C1 segment of cervical spinal cord (tissue), 14 donors: ENCODE measurements at places on chromosomes 7 and 10.

GRCh38 chr7:15209429-15209828 is 306.9 kb upstream of the DGKB start:
- DNase-seq = no peak

DNA sequence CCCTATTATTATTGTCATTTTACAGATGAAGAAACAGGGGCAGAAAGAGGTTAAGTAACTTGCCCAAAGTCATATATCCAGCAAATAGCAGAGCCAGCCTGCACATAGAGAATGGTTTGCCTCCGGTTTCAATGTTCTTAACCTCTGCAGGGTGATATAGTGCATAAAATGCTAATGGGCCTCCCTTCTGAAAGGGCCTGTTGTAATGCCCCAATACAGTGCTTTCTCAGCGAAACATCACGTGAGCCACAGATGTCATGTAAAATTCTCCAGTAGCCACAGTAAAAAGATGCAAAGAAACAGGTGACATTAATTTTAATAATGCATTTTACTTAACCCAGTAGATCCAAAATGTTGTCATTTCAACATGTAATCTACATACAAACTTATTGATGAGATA is 38.1 kb downstream of the LRGUK start:
- DNase-seq = no peak

DNA sequence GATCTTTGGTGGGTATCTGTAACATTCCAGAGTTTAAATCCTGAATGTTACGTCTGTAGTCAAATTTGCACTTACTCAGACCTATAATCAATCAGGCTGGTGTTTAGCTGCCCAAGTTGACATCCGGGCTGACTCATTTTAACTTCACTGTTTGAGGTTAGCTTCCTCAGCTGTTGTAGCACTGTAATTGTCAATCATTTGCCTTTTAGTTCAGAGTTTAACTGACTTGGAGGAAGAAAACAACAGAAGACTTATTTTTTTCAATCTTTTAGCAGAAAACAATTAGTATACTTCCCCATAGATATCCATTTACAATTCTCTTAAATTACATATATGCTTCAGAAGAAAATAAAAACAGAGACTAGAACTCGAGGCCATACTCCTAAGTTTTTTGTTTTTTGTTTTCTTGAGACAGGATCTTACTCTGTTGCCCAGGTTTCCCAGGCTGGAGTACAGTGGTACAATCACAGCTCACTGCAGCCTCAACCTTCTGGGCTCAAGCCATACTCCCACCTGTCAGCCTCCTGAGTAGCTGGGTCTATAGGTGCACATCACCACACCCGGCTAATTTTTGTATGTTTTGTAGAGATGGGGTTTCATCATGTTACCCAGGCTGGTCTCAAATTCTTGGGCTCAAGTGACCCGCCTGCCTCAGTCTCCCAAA is 38.5 kb upstream of the LRRC17 start:
- DNase-seq = no peak

DNA sequence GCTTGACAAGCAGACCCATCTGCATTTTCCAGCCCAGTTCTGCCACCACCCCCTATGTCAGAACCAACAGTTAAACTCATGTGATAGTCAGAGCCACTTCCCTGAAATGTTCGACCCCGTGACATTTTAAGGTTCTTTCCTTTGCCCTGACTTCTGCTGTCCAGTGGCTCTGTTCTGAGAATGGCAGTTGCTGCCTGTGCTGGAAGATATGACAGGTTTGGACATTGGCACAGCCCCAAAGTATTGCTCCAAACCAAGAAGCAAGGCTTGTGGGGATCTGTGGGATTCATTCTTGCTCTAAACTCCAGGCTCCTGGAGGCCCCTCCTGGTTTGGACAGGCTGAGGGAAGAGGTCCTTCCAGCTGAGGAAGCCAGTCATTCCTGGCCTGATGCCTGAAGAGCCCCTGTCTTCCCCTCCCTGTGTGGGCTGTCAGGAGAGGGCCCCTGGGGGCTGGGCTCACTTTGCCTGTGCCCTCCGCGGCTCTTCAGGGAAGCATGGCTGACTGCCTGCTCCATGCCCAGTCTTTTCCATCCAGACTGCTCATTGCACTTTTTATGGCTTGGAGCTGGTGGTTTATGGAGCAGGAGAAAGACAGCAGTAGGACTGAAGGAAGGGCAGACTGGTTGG is 138.0 kb downstream of the CDH23 start:
- no peak for DNase-seq

DNA sequence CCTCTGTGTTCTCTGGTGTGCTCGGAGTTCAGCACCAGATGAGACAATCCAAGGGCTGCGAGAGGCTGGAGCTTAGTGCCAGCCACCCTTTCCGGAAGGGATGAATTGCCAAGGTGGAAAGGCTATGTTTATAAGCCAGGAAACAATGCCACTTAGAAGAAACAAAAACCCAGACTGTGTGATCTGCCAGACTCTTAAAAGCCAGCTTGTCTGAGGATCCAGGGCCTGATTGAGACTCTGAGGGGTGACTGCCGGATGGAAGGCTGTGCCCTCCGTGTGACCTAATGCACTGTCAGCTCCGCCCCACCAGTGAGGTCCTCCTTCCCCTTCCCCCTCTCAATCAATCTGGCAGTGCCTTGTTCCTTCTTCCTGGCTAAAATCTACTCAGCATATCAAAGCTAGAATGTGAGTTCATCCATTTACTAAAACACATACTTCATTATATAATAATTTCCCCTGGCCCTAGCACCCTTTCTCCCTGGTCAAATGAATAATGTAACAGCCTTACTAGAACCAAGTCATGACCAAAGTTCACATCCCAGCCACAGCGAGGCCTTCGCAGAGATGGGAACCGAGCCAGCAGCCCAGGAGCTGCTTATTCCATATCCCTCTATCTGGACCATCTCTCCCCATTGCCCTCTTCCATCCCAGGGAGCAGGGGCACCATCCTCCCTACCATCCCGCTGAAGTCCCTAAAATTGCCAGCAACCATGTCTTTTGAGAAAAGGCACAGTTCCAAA is 25.5 kb downstream of the FAM107B start:
- DNase-seq = no peak

- DNase-seq = no peak
Observed at GRCh38 chr10:119309423-119309770, 102.0 kb downstream of the GRK5 start.

- DNase-seq = no peak
Observed at GRCh38 chr7:24619978-24620377, 46.7 kb downstream of the PALS2 start.

- no peak for DNase-seq
Observed at GRCh38 chr7:50428911-50429310, 21.2 kb downstream of the FIGNL1 start.

- DNase-seq = no peak
Observed at GRCh38 chr7:112828696-112829095, 38.5 kb upstream of the TMEM168 start.

- no peak for DNase-seq
Observed at GRCh38 chr10:127964621-127965020, 57.7 kb downstream of the PTPRE start.

DNA sequence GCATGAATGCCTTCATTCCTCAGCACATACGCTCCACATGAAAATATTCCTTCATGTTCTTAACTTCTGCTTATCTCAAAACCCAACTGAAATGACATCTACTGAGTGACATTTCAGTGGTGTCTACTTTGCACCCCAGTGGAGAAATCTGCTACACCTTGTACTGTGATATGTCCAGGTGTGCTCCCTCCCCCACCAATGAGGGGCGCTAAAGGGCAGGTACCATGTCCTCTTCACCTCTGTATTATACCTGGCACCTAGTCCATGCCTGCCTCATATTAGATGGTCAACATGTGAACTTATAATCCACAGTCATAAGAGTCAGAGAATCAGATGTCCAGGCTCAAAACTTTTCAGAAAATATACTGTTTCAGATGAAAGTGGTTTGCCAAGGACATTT is 2.1 kb downstream of the PAXIP1 start:
- no peak for DNase-seq

- DNase-seq = no peak
Observed at GRCh38 chr7:151235091-151235787, 3.0 kb downstream of the CHPF2 start.

- DNase-seq = no peak
Observed at GRCh38 chr10:29055101-29055500, 233.8 kb upstream of the LYZL1 start.

DNA sequence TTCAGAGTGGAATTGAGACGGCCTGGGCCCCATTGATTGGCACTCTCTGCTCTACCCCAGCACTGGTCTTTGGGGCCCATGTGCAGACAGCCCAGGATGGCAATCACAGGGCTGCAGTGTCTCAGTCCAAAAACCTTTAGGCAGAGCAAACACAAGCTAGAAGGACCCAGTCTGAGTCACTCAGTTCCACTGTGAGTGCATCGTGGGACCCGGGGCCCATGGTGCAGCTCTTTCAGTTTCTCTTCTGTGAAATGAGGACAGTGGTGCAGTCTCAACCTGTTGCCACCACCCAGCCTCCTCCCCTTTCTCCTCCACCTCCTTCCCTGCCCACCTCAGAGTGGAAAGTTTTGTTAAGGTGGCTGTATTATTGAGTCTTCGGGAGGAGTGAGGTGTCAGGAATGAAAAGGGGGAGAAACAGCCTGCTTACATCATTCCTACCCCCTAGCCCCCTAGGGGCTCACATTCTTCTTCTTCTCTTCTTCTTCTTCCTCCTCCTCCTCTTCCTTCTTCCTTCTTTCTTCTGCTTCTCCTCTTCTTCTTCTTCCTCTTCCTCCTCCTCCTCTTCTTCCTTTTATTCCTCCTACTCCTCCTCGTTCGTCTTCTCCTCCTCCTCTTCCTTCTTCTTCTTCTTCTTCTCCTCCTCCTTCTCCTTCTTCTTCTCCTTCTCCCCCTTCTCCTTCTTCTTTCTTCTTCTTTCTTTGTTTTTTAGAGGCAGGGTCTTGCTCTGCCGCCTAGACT is 19.5 kb upstream of the CARD11 start:
- no peak for DNase-seq

DNA sequence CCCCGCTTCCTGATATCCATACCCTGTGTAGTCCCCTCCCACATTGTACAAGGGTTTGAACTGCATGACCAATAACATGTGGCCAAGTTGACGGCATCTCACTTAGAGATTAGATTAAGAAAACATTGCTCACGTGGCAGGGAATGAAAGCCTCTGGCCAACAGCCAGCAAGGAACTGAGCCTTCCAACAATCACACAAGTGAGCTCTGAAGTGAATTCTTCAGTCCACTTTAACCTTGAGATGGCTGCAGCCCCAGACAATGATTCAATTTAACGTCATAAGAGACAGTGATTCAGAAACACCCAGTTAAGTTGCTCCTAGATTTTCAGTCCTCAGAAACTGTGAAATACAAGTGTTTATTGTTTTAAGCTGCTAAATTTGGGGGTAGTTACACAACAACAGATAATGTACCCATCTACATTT is 165.9 kb upstream of the PLXNA4 start:
- no peak for DNase-seq

DNA sequence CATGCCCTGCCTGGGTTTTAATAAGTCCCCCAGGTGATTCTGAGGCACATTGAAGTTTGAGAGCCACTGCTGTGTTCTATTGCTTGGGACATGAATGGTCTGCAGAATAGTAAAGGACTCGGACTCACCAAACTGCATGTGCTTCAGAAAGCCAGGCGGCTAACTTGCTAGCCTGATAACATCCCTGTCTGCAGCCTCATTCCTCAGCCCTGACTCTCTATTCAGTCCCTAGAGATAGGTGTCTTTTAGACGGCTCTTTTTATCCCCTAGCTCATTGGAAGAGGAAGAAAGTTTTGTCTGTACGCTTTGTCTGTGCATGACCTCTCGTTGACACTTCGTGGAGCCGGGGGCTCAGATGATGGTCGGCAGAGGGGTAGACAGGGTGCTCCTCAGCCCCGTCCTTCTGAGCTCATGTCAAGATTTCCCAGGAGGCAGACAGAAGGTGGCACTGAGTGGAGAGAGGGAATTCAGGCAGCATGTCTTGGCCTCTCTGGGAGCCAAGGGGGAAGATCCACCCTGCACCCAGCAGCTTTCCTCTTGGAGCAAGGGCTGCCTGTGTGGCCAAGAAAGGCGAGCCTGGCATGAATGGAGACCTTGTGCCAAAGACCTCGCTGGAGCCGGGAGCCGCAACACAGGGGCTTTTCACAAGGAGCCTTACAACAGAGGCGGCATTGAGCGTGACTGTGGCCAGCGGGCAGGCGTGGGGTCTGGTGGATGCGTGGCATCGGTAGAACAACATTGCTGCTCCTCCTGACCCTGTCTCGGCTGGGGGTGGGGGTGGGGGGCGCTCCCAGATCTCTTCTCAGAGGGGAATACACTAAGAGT is 51.1 kb upstream of the PODXL start:
- DNase-seq = peak; percentile 51

- no peak for DNase-seq
Observed at GRCh38 chr7:92156990-92157389, 22.0 kb downstream of the LRRD1 start.

GRCh38 chr7:117110480-117111315 is 157.4 kb downstream of the ST7 start:
- DNase-seq = no peak

GRCh38 chr10:120962756-120963593 is 111.8 kb downstream of the WDR11 start:
- peak; percentile 4 for DNase-seq

GRCh38 chr10:36462194-36462593 is 663.2 kb upstream of the ANKRD30A start:
- no peak for DNase-seq

- DNase-seq = peak; percentile 27
Observed at GRCh38 chr10:97534746-97535367, 36.1 kb downstream of the UBTD1 start.

GRCh38 chr7:137587326-137587725 is 243.8 kb upstream of the PTN start:
- DNase-seq = no peak

- DNase-seq = no peak
Observed at GRCh38 chr7:80240265-80241025, 105.8 kb downstream of the GNAI1 start.

GRCh38 chr7:132395361-132395760 is 180.9 kb downstream of the PLXNA4 start:
- no peak for DNase-seq

- no peak for DNase-seq
Observed at GRCh38 chr7:116194115-116194514, 16.2 kb upstream of the TES start.

DNA sequence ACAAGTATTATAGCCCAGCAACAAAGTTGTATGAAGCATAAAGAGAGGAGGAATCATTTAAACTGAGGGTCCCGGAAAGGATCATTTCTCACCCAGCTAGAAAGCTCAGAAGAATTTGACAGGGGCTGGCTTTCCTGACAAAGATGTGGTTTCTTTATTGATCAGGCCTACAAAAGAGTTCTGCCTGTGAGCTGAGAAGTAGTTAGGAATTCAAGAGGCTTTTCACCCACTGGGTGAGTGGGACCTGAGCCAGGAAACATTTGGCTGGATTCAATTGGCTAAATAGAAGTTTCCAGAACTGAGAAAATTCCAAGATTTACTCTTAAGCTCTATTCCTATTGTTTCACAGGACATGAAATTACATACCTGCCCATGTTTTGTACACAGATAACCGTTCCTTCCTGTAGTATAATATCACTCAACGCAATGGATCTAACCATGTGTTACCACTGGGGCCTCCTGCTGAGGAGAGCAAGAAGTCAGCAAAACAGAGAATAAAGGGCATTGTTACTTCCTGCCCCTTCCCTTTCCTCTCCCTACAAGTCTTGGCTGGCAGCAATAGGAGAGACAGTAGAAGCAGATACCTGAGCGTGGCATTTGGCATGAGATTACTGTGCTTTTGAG is 53.9 kb upstream of the PAPSS2 start:
- DNase-seq = no peak
